Epithelial cell of proximal tubule (primary cell): ENCODE measurements at places on chromosomes 16 and 17.

DNA sequence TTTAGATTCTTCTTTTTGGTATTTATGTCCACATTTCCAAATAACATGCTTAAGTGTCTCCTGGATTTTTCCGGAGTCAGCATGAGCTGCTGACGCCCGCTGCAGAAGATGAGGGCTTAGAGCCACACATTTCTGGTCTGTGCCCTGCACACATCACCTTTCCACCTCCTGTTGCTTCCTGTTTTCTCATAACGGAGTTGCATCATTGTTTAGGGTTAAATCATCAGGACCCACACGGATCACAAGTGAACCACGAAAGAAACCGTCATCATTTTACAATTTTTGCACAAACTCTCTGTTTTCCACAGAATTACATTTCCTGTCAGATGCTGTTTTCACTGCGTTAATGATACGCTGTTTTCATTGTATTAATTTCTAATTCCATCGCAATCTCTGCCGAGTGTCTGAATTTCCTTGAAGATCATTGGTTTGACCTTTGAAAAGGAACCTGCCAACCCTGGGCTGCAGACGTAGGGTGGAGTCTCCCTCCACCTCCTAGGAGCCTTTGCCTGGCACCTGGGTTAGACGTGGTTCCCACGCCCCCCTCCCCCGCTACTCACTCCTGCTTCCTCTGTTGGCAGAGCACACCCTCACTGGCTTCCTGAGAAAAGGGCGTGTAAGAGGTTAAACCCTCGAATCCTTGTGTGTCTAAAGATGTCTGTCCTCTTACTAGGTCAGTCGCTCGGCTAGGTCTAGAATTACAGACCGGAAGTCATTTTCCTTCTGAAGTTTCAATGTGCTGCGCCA lies 68.2 kb downstream of the RNF213 start:
- no peak for DNase-seq

DNA sequence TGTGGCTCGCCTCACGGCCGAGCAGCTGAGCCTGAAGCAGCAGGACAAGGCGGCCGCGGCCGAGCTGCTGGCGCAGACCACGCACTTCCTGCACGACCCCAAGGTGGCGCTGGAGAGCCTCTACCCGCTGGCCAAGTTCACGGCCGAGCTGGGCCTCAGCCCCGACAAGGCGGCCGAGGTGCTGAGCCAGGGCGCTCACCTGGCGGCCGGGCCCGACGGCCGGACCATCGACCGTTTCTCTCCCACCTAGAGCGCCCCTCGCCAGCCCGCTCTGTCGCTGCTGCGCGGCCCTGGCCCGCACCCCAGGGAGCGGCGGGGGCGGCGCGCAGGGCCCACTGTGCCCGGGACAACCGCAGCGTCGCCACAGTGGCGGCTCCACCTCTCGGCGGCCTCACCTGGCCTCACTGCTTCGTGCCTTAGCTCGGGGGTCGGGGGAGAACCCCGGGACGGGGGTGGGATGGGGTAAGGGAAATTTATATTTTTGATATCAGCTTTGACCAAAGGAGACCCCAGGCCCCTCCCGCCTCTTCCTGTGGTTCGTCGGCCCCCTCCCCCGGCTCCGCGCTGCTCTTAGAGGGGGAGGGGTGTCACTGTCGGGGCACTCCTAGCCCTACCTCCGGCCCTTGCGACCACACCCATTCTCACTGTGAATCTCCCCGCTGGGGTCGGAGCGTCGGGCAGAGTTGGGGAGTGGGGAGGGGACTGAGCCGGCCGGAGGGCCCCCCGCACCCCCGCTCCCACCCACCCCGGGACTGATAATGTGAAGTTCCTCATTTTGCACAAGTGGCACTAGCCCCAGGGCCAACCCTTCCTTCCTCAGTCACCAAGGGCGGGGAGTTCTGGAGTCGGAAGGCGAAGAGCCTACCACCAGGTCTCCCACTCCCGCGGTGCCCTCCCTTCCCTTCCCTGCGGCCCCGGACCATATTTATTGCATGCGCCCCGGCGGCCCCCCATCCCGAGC lies 4.0 kb downstream of the HIC1 start:
- DNase-seq: no peak

DNA sequence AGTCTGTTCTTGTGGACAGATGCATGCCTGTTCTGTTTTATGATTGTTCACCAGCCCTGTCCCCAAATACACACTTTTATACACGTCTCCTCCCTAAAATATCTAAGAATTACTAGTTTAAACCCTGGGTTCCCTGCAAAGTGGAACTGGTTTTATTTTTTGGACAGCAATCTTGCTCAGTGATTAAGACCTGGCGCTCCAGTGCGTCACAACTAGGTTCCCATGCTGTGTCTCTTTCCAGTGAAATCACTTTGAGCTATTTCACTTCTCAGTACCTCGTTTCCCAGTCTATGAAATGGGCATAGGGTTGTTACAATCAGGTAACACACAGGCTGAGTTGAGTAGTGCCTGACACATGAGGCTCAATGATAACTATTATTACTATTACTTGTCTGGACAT lies 1.1 kb downstream of the CEP20 start:
- no peak for DNase-seq

DNA sequence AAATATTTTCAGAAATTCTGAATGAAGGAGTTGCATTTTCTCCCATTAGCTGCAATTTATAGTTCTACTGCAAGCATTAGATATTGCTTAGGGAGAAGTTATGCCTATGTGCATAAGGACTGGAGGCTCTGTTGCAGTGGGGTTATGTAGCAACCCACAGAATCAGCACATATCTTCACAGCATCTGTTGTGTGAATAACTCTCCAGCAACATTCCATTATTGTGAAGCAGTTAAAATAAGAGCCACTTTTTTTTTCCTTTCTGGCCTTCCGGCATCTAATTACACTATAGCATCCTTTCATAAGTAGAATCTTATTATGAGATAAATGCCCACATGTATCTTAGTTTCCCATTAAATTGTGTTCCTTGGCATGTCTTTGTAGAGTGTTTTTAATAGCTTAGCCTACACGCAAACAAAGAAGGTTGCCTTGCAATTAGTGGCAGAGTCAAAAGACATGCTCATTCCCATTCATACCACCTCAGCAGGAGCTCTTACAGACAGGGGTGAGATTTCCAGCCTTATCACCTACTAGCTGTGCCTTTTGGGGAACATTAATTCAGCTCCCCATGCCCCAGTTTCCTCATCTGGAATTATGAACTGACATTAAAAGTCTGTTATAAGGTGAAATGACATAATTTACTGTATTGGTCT lies 596.0 kb upstream of the GOT2 start:
- DNase-seq: no peak

DNA sequence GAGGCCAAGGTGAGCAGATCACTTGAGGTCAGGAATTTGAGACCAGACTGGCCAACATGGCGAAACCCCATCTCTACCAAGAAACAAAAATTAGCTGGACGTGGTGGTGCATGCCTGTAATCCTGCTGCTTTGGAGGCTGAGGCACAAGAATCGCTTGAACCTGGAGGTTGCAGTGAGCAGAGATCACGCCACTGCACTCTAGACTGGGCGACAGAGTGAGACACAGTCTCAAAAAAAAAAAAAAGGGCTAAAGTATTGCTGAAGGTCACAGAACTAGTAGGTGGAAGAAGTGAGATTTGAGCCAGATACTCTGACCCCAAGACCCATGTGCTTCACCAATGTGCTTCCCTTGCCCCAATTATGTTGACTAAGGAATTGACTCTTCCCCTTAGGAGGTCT lies 112.0 kb downstream of the NPIPB5 start:
- no peak for DNase-seq
